ENCODE measurements at places on chromosomes 13 and 19.

DNA sequence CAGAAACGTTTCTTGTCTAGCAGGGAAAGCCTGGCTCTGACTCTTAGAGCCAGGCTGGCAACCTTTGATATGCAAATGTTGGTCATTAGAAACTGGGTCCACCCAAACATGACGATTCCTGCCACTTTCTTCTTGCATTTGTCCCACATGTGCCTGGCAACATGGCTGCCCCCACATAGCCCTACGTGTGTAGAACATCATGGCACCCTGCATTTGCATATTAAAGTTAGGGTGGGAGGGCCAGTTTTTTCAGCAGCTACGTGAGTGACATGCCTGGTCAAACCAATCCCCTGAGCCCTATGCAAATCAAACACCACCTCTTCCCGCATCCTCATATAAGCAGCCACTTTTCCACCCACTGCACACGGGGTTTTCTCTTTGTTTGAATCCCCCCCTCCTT is 95.0 kb downstream of the LIG4 start:
- DNase-seq, result no peak

DNA sequence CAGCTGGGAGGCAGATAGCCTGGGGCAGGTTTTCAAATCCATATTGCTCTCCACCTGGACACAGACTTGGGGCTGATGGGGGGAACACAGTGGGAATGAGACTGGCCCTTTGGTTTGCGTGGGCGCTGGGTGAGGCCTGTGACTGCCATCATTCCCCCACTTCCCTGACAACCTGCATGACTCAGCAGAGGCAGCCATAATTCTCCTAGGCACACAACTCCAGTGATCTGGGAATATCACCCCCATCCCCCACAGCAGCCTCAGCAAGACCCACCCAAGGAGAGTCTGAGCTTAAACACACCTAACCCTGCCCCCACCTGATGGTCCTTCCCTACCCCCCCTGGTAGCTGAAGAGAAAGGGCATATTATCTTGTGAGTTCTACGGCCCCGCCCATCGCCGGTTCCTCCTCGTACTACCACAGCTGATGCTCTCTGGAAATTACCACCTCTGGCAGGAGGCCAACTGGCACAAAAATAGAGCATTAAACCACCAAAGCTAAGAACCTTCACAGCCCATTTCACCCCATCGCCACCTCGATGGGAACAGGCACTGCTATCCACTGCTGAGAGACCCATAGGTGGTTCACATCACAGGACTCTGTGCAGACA is 71.0 kb downstream of the RNF17 start:
- no peak for DNase-seq

DNA sequence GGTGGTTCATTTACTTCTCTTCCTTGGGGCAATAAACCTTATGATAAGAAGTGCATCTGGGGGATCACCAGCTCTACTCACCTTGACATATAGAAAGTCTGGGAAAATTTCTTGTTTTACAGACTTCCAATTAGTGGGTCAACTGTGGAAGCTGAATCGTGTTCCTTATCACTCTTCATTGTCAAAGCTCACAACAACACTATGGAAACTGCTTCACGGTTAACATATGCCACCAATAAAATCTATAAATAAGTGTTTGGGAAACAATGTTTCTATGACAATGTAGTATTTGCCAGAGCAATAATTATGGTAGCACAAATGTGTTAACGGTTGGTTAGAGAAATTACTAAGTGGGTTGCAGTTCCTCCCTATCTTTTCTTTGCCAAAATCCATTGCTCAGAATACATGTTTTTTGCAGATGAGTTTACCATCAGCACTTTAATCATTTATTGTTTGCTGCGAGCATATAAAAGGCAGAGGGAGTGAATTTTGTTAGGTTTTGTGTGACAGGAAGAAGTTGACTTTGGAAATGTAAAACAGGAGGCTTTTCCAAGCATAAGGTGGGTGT is 321.8 kb downstream of the RFC3 start:
- DNase-seq, result no peak

DNA sequence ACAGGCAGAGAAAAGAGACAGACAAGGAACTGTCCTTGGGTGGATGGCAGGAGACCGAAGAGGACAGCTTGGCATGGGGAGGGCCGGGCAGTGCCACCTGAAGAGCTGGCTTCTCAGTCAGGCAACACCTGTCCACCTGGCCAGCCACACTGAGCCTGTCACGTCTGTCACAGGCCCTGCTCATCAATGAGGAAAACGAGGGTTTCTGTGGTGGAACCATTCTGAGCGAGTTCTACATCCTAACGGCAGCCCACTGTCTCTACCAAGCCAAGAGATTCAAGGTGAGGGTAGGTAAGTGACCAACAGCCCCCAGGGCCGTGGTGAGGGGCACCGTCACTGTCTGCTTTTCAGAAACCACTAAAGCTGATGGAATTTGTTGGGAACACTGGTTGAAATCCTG is 11.2 kb upstream of the PROZ start:
- DNase-seq, result no peak

DNA sequence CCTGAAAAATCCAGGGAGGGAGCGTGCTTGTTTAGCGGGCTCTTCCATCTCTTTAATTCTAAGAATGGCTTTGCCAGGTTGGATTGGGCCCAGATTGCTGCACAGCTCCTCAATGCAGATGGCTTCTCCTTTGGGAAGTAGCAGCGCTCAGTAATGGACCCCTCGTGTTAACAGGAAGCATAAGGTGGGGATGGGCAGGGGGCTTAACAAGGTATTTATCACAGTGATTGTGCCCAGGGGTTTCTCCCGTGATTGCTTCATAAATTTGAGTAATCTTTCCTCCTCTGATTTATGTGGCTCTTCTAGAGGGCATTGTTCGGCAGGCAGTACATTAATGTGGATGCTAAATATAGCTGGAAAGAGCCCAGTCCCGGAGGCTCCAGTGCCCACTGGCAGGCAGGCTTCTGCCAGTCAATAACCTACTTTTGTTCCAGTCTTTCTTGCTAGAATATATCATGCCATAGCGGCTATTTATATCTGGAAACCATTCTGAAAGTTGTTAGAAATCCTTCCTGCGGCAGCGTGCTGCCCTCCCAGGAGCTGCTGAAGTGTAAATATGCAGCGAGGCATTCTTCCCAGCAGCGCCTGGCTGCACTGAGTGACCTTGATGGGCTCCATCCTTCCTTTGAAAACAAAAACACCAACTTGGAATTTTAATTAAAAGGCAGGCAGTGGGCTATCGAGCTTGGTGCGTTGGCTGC is 65.0 kb downstream of the FGF9 start:
- DNase-seq, result no peak

DNA sequence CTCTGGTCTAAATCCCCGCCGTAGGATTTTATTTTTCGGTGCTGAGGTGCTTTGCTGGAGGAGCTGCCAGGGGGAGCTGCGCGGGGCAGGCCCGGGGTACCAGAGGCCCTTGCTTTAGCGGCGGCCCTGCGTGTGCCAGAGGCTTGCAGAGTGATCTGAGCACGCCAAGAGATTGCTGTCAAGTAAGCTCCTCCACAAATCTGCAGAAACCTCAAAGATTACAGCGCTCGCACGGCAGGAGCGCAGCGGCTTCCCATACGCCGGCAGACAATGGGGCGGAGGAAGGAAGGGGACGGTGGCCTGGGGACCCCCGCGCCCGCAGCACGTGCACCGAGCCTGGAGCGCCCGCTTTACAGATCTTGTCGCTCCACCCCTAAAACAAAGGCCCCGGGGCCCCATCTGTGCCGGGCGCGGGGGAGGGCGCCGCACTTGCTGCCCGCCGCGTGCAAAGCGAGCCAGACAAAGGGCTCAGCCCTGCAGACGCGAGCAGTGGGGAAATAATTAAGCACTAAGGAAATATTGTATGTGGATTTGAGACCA is 9.1 kb upstream of the C19orf12 start:
- DNase-seq, result peak; percentile 25

GRCh38 chr13:33244210-33244906 is 41.2 kb downstream of the STARD13 start:
- no peak for DNase-seq

GRCh38 chr13:48214519-48215121 is 18.4 kb upstream of the ITM2B start:
- DNase-seq, result peak; percentile 18

DNA sequence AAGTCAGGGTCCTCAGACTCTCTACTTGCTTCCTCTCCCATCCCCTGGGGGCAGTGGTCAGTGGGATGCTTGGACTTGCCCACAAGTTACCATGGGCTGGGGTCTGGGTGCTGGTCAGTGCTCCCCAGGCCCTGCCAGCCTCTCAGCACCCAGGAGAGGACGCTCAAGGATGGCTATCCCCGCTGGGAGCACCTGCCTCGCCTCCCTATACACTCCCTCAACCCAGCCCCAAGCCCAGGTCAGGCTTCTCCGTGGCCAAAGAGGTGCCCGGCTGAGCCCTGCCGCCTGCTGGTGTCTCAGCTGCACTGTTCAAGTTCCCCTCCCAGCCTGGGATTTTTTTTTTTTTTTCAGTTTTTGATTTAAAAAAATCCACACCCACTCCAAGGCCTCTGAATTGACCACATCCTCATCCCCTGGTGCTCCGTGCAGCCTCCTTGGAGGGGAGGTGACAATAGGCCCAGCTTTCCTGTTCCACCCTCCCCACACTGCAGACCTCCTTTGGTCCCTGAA is 10.8 kb downstream of the F2RL3 start:
- DNase-seq, result peak; percentile 14

GRCh38 chr19:41076286-41076685 is 12.0 kb upstream of the CYP2A13 start:
- no peak for DNase-seq

- DNase-seq, result peak; percentile 39
Measured at GRCh38 chr13:31807090-31807541, 67.8 kb downstream of the RXFP2 start.

GRCh38 chr19:44866664-44867063 is 20.6 kb downstream of the NECTIN2 start:
- DNase-seq, result no peak

Measured in activated naive CD4-positive, alpha-beta T cell treated with Interleukin-2 at 50 U/mL for 16 hours (primary cell).